ENCODE measurements at places on chromosomes 16 and 17.
A peak's percentile ranks its signal among the peaks of the same experiment; 100 is the strongest.

DNA sequence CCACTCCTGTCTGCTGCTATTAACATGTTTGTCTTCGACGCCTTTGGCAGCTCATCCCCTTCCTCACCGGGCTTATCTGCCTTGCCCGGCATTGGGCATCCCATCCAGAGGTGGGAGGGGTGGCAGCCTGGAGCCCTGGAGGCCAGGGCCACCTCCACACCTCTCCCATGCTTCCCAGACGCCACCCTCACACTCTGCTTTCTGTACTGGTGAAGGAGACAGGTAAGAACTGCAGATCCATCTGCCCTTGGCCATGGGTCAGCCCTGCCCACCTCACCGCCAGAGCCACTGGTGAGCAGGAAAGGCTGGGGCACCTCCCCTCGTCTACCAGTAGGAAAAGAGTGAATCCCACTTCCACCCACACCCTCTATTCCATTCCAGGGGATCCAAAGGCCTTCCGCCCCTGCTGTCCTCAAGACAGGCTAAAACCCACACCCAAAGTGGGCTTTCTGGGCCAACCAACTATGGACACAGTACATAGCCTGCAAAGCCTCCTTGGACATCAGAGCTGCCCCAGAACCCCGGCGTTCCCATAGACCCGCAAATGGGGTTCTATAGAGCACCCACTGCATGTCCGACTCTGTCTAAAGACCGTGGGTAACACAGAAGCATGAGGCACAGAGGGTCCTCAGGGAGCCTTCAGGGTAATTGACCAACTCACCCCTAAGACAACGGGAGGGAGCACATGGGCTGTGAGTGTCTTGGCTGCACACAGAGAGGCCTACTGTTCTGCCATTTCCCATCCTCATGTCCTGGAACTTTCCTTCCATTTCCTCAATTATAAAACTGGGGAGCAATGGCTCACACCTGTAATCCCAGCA is 23.4 kb upstream of the RBFOX3 start:
- no peak for DNase-seq

DNA sequence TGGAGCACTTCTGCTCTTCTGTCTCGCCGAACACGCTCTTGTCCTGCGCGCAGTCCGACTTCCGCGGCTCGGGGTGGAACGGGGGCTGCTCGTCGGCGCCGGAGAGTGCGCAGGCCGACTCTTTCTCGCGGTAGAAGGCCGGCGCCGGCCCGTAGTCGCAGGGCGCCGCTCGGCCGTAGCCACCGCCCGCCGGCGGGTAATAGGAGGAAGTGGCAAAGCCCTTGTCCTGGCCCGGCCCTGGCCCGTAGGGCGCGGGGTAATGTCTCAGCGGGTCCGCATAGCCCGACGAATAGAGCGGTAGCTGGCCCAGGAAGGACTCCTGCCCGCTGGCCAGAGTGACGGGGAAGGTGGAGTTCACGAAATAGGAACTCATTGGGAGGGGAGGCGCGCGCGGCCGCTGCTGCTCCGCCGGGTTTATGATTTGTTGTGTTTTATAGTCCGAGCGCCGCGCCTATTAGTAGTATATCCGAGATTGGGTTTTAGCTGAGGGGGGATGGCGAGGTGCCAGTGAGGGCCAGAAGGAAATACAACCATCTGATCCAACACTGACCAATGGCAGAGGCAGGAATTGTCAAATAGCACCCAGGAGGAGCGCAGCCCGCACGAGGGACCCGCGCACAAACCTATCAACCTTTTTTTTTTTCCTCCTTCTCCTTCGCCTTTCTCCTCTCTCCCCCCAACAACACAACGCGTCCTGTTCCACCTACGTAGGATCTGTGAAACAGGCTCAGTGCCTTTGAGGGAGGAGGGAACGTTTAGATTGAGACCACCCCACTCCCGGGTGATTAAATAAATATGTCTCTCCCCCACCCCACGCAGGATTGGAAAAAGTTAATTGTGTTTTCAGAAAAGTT is 4.4 kb upstream of the HOXB5 start:
- DNase-seq, result no peak

DNA sequence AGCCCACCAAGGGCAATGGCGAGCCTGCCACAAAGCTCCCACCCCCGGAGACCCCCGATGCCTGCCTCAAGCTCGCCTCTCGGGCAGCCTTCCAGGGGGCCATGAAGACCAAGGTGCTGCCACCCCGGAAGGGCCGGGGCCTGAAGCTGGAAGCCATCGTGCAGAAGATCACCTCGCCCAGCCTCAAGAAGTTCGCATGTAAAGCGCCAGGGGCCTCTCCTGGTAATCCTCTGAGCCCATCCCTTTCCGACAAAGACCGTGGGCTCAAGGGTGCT is 40.1 kb downstream of the SREBF1 start:
- no peak for DNase-seq

DNA sequence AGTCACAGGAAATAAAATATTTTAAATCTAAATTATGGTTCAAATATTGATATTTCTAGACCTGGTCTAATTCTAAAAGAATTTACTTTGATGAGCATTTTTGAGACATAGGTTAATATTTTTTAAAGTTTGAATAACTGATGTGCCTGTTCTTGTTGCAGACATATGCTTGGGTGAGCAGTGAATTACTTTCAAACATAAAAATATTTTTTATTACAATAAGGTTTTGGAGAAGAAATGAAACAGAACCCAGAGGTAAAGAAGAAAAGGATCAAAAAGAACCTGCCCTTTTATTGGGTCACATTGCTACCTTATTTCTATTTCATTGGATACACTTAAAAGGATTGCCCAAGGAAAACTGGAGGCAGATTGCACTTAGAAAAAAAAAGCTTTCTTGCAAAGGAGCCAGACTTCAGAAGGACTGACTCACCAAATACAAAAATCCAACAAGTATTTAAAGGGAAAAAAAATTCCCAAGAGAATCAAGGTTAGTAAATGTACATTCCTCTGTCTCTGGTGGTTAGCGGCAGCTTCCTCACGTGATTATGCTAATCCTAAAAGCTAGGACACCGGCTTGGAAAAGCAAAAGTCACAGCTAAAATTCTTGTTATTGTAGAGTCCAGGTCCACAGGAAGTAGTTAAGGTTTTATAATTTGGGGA is 18.5 kb downstream of the ENPP7 start:
- no peak for DNase-seq

DNA sequence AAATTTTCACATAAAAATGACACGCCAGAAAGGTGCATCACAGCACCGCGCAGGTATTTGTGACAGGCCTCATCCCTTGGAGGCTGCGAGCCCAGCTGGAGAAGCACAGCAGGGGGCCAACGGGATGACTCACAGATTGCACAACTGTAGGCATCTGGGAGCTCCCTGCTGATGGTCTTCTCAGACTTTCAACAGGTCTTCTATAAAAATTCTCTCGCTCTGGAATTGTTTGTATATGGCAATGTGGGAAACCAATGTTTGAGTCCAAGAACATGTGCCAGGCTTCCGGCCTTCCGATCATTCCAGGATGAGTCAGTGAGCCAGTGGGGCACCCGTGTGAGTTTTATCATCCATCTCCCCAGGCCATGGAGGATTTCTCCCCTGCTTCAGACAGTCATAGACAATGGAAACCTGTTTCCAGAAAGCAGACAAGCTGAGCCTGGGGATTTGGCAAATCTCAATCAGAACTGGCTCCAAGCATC is 24.1 kb upstream of the ADORA2B start:
- no peak for DNase-seq

DNA sequence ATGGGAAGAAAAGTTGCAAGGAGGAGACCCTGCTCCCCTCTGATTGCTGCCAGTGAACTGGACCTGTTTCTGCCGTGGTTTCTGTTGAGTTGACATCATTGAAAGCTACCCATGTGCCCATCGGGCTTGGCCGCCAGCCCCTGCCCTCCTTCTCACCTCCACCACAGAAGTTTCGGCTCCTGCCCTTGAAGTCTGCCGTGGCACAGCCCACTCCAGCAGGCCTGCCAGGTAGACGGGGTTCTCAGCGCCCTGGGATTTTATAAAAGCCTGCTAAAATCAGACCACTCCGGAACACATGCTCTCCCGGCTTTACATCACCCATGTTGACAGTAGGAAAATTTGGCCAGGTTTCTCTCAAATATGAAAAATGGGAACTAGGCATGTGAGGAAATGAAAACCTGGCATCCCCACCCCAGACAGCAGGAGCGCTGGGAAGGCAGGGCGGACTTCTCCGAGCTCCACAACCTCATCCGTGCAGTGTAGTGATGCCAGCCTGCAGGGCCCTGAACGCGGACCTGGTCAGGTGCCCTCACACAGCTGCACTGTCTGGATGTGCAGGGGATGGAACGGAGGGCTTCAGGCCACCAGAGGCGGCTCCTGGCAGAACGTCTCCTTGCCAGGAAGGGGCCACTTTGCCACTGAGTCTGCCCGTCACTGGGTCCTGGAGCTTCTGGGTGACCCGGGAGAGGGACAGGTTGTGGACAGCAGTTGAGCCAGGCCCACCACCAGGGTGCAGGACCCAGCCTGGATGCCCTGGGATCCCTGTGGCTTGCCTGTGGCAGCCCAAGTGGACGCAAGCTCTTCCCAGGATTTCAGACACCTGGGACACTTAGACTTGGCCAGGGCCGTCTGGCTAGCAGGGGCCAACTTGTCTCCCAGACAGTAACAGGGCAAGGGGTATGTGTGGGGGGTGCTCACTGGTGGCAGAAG is 6.9 kb upstream of the GSE1 start:
- DNase-seq, result no peak

GRCh38 chr17:77145612-77146245 is 5.0 kb downstream of the SEC14L1 start:
- DNase-seq, result peak; percentile 81
